SW480 (cell line): ENCODE measurements at places on chromosomes 7 and 10.
A peak's percentile ranks its signal among the peaks of the same experiment; 100 is the strongest.

GRCh38 chr7:69438584-69439412, 159.5 kb upstream of the AUTS2 start:
- DNase-seq = no peak

- DNase-seq = no peak
Measured at GRCh38 chr10:80485076-80485945, 31.2 kb downstream of the TSPAN14 start.

DNA sequence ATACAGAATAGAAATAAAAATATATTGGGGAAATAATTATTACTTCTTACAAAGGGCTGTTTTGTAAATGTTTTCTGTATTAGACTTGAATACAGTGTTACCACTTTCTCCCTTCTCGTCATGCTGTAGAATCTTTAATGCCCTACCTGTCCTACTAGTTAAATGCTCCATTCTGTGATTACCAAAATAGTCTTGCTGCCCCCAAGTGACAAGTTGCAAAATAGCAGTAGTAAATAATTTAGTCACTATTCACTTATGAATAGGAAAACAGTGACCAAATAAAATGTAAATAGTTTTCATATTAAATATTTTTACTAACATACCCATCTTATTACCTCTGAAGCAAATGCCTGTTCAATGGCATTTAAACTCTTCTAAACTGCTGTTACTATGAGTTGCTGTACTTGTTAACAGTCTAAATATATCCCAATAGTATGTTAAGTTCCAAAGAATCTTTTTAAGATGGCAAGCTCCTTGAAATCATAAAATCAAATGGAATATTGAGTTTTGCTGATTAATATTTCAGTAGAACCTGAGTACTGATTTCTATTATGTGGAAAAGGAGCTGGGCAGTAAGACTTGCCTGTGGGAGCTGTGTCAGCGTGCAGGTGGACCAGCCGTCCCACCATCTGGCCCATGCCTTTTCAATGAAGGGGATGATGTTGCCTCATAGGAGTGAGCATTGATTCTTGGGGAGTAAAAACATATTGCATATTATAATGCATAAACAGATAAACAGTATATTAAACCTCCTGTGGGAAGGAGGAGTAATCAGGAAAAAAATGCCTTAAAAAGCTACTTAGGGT, 18.1 kb upstream of the OIT3 start:
- peak; percentile 54 for DNase-seq

DNA sequence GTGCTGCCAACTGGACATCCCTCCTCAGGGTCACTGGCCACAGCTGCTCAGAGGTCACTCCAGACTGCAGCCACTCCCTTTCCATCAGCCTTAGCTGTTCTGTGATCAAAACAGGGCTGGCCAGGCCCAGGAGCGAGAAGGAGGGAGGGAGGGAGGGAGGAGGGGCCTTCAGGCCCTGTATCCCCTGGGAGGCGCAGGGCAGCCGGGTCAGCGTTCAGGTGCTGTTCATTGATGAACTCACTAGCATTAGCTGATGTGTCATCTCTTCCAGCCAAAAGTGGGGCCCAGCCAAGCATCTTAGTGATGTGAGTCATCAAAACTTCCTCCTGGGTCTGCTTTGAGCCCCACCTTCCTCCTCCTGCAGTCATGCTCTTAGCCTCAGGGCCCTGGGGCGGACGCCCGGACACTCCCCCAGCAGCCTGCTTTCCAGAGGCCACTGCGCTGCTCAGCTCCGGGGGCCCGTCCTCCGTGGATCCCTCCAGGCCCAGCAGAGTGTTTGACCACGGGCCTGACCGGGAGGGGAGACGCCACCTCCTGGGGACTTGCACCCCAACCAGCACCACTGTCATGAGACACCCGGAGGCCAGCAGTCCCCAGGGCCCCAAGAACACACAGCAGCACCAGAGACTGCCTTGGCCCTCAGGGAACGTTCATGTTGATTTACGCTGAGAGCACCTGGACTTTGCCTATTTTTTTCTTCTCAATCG, 149.2 kb downstream of the PRKAG2 start:
- peak; percentile 89 for DNase-seq

DNA sequence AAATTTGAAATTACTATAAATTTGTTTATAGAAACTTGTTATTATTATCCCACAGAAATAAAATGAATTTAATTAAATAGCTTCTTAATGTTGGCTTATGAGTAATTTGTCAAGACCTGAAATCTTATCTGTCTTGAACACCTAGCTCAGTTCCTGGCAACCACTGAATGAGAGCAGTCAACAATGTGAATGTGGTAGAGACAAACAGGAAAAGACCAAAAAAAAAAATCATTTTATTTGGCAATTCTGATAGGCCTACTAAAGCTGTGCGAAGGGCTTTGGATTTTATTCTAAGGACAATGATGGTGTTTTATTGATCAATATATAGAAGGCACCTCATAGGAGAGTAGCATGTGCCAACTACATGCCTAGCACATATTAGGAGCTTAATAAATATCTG, 127.8 kb upstream of the RSU1 start:
- no peak for DNase-seq

- DNase-seq = no peak
Measured at GRCh38 chr7:120740348-120740747, 117.6 kb downstream of the TSPAN12 start.

GRCh38 chr7:18700147-18700546, 204.6 kb downstream of the HDAC9 start:
- no peak for DNase-seq

GRCh38 chr10:23192712-23193434, 761 bp downstream of the PTF1A start:
- no peak for DNase-seq

DNA sequence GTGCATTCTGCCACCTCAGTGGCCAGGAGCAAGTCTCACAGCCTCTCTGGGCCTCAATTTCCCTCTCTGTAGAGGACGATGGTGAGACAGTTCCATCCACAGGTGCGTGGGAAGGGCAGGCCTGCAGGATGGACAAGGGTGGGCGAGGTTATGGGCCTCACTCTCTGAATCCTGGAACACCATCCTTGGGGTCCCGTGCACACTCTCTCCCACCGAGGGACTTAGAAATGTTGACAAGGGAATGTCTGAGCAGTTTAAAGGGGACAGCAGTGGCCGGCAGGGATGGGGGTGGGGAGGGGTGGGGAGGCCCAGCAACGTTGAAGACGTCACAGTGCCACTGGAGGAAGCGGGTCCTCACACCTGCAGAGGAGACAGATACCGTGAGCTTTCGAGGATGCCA, 111.5 kb downstream of the FOXL3 start:
- no peak for DNase-seq

GRCh38 chr10:1151076-1152033, 95.2 kb downstream of the WDR37 start:
- no peak for DNase-seq

DNA sequence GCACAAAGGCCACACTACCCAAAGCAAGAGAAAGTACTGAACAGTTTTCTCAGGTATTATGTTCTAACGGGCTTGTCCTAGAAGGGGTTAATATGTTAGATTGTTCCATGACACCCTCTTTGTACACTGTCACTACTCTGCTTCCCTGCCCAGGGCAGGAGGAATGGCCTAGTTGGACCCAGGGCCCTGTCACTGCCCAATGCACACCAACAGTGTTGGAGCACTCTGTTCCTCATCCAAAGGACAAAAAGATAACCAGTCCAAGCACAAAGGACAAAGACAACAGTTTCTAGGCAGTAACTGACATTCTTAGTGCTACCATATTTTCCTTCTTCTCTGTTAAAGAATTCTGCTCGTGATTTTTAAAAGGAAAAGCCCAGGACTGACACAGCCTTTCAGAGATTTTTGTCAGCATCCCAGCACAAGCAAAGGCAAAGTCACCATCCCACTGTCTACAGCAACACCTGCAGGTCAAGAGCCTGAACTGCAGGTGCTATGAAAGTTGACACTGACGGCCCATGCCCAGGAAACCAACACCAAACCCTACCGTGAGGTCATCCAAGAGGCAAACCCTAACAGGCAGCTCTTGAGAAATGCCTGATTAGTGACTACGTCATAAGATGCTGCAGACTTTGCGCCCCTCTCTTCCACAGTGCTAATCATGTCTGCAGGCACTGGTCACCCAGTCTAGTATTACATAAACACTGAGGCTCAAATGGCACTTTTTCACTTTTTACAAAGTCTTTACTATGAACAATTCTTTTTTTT, 13.2 kb downstream of the NUDCD3 start:
- DNase-seq = peak; percentile 72

GRCh38 chr7:16561943-16562342, 35.3 kb downstream of the LRRC72 start:
- no peak for DNase-seq

DNA sequence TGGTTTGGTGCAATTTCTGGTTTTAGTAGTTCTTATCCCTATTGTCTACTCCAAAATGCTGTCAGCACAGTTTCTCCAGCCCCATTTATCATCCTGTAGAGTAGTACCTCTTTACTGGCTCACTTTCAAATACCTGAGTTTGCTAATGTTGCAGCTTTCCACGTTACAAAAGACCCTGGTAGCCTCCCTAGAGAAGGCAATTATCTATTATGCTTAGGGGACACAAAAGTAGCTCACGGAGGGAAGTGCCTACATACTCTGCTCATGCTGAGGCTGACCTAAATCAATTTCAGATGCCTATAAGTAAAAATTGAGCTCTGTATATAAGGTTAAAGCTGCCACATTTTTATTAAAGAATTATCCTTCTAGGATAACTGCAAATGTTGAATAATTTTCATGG, 603.6 kb downstream of the CNTNAP2 start:
- no peak for DNase-seq

DNA sequence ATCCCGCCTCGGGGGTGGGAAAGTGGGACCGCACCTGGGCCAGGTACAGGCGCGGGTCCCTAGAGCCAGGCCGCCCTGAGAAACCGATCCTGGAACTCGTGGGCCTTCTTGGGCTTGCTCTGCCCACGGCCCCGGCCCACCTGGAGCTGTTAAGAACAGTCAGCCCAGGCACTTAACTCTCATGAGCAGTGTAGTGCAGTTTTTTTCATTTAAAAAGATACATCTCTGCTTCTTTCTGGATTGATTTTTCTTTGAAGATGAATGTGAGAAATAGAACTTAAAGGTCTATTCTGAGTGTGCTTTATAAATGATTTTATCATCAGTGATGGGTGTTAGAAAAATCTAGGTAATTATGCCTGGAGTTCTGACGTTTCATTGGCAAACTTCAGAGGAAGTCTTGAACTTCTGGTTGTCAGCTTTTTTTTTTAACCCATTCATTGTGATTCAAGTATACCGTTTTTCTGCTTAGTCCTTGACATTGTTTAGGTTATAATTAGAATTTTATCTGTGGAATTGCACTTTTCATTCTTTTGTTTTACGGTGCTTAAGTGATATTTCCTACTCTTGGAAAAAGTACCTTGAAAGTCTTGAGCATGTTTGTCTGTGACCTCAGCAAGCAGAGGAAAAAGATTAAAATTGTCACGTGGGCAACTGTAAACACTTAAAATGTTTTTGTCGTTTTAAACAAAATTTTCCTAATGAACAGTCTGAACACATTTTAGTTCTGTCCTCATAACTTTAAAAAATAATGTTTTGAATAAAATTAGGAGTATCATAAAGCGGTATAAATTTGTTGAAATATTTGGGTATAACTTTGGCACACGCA, 906 bp downstream of the CDK1 start:
- no peak for DNase-seq

DNA sequence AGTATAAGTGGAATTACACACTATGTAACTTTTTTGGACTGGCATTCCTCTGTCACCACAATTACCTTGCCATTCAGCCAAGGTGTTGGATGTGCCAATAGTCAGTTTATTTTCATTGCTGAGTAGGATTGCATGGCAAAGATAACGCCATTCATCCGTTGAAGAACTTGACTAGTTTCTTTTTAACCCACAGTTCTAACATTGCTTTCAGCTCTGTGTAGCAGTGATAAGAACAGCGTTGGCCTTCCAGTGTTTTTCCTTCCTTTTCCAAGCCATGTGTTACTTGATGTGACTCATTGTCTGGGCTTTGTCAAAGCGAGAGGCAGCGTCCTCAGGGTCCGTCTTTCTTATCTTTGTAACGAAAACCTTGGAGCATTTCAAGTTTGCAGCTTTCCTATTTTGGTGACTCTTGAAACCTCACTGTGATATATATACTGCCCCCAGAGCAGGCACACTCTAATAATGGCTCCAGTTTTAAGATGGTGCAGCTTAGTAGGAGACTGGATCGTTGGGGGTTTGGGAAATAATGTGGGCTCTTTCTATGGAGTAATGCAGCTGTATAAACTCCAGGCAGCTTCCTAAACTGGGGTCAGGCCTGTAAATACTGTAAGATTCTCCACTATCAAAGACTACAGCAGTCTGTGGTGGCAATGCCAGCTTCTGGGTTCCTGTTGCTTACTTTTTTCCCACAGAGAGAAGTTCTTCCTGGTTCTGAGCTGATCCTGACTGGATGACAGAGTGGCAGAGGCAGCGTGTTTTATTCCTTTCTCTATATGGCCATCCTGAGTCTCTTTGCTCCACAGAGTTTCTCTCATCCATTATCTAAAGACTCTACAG, 41.7 kb downstream of the AKR1E2 start:
- DNase-seq = no peak

GRCh38 chr10:46283580-46284285, 3.1 kb upstream of the ANTXRL start:
- no peak for DNase-seq

DNA sequence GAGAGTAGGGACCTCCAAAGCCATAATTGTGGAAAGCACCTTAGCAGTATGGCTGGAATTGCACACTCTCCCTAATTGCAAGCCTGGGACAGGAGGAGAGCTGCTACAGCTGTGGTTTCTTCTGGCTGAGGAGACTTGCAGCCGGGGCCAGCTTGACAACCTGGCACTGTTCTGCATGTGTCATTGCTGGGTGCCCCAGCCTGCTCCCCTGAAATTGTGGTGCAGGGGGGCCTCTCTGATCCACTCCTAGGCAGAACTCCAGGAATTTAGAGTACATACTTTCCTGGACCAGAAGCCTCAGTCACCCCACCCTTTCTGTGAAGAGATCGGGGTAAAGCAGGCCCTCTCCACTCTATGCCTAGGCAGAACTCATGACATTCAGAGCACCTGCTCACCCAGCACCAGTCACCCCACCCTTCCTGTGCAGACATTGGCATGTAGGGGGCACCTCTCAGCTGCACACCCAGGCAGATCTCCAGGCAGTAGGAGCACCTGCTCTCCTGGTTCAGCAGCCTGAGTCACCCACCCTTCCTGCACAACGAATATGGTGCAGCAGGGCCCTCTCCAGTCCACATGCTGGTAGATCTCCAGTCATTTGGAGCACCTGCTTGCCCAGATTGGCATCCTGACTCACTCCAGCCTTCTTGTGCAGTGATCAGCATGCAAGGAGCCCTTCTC, 34.4 kb upstream of the DYNC1I1 start:
- DNase-seq = peak; percentile 39

- DNase-seq = no peak
Measured at GRCh38 chr7:46318276-46318675, 397.2 kb upstream of the IGFBP3 start.

DNA sequence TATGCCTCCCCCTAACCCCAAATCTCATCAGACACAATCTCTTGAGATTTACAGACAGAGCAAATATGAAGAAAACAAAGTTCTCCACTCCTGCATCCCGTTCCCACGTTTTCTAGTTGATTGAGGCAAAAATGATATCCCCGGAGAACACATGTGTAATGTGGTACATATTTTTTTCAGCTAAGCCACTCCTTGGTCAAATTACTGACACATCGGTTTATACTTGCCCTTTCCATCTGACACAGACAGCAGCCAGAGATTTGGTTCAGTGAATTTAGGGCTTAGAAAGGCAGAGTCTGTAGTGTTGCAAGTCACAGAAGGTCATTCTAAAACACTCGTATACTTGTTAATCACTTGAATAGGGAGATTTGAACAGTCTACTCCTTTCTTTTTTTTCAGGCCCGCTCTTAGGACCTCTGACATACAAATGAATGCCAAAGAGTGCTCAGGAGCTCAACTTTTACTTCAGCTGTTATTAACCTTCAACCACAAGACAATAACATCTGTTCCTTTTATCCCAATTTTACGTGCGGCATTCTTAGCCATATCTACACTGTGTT, 1.8 kb upstream of the DDX50 start:
- no peak for DNase-seq
